ENCODE measurements at places on chromosomes 4 and X.

GRCh38 chr4:175614890-175615289, 197.2 kb downstream of the GPM6A start:
- no peak for DNase-seq

- DNase-seq, result peak; percentile 60
Observed at GRCh38 chr4:112377171-112377570, 80.0 kb downstream of the ALPK1 start.

GRCh38 chrX:7286168-7286837, 138.3 kb upstream of the PUDP start:
- no peak for DNase-seq

GRCh38 chr4:123415977-123416376, 19.4 kb downstream of the SPRY1 start:
- no peak for DNase-seq

- no peak for DNase-seq
Observed at GRCh38 chrX:153478746-153479145, 8.4 kb upstream of the HAUS7 start.

GRCh38 chr4:122830426-122831095, 3.9 kb downstream of the FGF2 start:
- DNase-seq, result no peak

DNA sequence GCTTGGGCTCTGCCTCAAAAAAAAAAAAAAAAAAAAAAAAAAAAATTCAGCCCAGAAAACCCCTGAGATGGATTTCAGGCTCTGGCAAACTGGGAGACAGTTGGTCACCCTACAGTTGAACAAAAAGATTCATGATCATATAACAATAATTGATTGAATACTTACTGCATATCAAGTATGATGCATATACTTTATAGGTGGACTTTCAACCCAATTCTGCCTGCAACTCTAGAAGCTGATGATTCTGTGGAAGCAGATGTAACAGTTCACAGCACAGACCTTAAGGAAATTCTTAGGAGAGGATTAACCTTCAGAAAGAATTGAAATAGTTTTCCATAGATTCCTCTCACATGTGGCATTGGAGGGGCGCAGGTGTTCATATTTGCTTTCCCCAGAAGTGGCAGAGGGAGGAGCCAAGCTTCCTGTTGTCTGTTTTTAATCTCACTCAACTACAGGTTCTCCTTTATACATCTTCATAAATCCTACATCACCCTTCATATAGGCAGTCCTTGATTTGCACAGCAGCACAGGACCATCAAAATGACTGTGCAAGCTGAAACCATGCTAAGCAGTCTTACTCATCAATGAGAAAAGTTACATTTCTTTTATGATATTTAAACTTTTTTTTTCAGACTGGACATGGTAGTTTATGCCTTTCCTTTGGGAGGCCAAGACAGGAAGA, 149.4 kb upstream of the KLF3 start:
- no peak for DNase-seq

- no peak for DNase-seq
Observed at GRCh38 chr4:185865901-185866328, 53.9 kb upstream of the SORBS2 start.

DNA sequence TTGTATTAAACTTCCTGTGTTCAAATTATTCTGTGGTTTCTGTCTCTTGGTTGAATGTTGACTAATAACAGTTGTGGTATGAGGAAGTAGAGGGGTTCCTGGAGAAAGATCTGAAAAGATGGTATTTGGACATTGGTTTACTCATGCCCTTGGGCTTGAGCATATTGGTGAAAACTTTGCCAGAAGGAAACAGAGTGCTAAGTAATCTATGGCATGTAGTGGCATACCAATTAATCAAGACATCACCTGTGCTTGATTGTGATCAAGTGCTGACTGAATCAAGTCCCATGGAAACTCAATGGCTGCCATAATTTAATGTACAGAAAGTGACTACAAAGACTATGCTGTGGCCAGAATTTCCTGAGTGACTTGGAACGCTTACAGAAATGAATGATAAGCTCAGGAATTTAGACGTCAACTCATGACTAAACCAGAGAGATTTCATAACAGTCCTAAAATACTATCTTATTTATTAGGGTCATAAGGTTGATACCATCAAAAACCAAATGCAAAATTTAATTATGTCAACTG, 2062.9 kb downstream of the ARAP2 start:
- no peak for DNase-seq

DNA sequence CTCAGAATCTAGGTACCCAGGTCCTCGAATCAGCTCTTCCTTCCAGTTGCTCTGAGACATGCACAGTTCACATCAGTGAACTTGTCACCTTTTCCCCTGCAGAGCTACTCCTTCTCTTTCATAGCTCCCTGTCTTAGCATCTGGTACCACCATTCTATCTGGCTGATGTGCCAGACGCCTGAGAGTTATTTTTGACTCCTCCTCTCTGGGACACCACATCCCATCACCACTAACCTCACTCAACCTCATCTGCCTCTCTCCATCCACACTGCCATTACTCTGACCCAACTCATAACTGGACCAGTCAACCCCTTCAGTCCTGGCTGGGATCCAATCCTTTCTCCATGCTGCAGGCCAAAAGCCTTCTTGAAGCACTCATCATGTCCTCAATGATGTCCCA, 44.5 kb downstream of the SLC2A9 start:
- no peak for DNase-seq

DNA sequence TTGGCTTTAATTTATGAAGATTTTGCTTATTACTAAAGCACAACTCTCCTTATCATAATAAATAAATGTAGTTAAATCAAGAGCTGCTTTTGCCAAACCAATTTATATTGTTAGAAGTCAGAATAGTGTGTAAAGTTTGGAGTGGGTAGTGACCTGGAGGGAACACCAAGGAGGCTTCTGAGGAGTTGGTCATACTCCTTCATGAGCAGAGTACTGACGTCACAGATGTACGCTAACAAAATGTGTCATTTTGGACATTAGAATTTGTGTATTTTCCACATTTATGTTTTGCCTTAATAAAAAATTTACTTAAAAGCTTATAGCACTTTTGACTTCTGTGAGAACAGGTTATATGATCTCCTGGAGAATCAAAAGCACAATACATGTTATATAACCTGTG, 953.5 kb upstream of the INTU start:
- DNase-seq, result no peak

DNA sequence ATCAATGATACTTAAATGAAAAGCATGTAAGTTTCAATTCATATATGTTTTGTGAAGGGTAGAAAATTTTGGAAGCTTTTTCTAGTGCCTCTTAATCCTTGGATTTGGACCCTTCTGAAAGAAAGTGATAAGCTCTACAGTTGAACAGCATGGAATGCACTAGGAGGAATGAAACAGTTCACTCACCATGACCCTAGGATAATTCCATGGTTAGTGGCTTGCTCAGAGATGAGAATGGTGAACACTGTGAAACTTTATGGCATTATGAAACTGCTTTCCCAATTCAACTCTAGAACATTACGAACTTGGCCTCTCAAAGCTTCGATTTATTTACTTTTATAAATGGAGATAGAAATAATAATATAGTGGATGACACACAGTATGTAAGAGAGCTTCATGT, 88.9 kb upstream of the FAT4 start:
- no peak for DNase-seq

- DNase-seq, result no peak
Observed at GRCh38 chrX:136797787-136798186, 17.1 kb upstream of the ARHGEF6 start.

GRCh38 chr4:40193016-40193571, 3.7 kb upstream of the RHOH start:
- no peak for DNase-seq

- DNase-seq, result no peak
Observed at GRCh38 chr4:79227860-79228259, 98.0 kb downstream of the NAA11 start.

DNA sequence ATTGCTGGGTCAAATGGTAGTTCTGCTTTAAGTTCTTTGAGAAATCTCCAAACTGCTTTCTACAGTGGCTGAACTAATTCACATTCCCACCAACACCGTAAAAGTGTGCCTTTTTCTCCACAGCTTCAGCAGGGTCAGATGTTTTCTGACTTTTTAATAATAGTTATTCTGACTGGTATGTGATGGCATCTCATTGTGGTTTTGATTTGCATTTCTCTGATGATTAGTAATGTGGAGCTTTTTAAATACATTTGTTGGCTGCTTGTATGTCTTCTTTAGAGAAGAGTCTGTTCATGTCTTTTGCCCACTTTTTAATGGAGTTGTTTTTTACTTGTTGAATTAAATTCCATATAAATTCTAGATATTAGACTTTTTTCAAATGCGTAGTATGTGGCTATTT, 257.5 kb upstream of the ANKRD50 start:
- no peak for DNase-seq

GRCh38 chrX:23902419-23902818, 5.3 kb downstream of the APOO start:
- DNase-seq, result peak; percentile 53

DNA sequence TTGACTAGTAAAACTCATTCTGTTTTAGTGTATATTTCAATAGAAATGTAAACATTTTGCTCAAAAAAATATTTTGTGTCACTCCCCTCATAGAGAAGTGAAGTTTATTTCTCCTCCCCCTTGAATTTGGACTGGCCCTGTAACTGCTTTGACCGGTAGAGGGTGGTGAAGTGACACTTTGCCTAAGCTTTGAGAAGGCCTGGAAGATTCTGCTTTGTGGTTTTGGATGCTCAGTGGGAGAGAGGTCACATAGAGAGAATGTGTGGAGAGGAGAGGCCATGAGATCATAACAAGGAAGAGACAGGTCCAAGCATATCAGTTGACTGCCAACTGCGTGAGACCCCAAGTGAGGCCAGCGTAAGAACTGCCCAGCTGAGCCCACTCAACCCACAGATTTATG, 19.1 kb upstream of the ARX start:
- no peak for DNase-seq

DNA sequence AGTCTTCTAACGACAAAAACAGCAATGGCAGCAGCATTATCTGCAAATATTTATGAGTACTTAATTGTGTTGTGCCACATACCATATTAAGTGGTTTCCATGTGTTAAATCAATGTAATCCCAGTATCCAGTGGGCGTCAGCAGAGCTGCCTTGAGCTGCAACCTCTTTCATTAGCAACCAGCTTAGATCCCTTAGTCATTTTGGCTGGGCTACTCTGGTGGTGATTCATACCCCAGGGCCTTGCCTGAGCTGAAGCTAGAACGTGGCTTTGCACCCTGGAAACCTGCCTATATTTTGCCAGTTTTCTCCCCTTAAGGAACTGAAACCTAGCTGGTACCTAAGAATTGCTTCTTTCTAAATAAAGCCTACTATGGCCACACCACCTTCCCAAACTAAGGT, 474.3 kb upstream of the FTHL17 start:
- DNase-seq, result no peak

GRCh38 chr4:138192113-138192512, 50.0 kb downstream of the SLC7A11 start:
- DNase-seq, result no peak

DNA sequence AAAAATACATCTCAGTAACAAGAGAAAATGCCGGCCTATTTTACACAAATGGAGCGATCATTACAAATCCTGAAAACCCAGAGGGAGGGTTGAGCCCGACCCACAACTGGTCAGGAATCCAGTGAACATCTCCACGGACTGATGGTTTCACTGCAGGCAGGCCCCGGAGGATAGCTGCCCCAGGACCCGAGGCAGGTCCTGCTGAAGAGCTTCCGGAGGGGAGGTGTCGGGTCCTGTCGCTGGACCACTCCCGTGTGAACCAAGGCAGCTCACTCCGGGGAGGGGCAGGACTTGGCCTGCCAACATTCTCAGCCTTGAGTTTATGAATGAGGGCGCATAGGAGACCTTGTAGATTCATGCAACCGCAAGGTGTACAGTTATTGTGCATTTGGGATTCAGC, 4.8 kb upstream of the CRMP1 start:
- DNase-seq, result no peak

GRCh38 chr4:113468165-113469022, 293.1 kb downstream of the CAMK2D start:
- DNase-seq, result peak; percentile 3

DNA sequence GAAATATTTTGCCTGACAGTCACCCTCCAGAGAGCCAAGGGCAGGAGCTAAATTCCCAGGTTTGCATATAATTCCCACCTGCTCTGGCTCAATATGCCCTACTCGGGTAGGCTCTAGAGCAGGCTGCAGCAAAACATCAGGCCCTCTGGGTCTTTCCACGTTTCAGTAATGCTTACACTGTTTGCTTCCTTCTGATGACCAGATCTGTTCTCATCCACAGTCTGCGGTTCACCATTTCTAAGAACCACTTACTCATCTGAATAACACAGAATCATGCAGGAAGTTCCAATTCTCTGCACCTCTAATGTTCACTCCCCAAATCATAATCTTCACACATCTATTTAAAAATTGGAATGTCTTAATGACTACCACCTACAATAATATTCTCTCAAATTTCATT, 141.4 kb downstream of the PPP3CA start:
- no peak for DNase-seq

GRCh38 chr4:17492058-17492741, 19.7 kb downstream of the QDPR start:
- peak; percentile 52 for DNase-seq

DNA sequence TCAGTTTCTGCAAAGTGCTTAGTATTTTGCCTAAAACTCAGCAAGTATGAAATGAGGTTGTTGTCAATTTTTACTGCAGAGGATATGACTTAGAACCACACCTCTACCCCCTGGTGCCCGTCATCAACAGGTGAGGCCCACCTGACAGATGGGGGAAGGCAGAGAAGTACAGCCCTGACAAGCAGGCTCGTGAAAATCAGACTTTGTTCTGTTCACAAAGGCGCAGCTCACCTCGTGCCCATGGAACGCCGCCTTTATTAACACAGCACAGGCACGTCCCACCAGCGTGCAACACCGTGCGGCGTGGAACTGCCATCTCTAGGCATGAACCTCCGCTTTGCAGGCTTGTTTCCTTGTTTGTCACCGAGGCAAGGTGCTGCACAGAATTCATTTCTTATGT, 13.3 kb downstream of the CYP4V2 start:
- no peak for DNase-seq

GRCh38 chr4:3248811-3249661, at the start of gene MSANTD1:
Gene MSANTD1 (plus strand): TSS chr4:3249159. CDS start chr4:3249223, 64 bp downstream.
- DNase-seq, result peak; percentile 58

- no peak for DNase-seq
Observed at GRCh38 chrX:30786374-30786773, 102.7 kb downstream of the TAB3 start.

DNA sequence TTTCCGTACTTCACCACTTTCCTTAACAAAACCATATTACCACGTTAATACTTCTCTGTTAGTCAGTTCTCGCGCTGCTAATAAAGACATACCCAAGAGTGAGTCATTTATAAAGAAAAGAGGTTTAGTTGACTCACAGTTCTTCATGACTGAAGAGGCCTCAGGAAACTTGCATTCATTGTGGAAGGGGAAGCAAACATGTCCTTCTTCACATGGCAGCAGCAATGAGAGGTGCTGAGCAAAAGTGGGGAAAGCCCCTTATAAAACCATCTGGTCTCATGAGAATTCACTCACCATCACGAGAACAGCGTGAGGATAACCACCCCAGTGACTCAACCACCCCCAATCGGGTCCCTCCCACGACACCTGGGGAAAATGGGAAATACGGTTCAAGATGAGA, 289.8 kb upstream of the CLNK start:
- no peak for DNase-seq

GRCh38 chr4:64014647-64015046, 394.6 kb downstream of the TECRL start:
- DNase-seq, result no peak

GRCh38 chrX:68867458-68868112, 38.8 kb downstream of the EFNB1 start:
- DNase-seq, result no peak

GRCh38 chrX:51215266-51215665, 117.4 kb upstream of the NUDT10 start:
- no peak for DNase-seq

Data from SK-N-SH (cell line).